Mesothelial cell of epicardium (in vitro differentiated cells): ENCODE measurements at places on chromosomes 16 and 17. TPM values are rescaled to one million over a fixed set of nuclear protein-coding genes. Genes with fewer than 3 reads are reported as not detected.

DNA sequence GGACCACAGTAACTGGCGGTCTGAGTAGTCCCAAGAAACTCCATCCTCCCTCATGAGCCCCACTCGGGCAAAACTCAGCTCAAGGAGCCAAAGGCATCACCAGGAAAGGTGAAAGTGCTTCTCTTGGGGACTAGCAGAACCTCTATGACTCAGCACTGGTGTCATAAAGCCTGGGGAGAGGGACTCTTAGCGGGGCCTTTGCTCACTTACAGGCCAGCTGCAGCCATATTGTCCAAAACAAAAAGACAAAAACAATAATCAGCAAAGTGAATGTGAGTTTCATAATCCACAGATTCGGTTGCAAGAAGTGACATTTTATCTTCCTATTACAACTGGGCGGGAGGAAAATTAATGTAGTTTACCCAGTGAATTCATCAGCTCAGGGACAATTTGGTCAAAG lies at the start of gene TEKT5:
TSS of gene TEKT5 (minus strand) at position 101 of the 400 bp plus-strand sequence. CDS start at position 44, 57 bp downstream.
- no peak for DNase-seq

The ZFHX3 gene
- total RNA-seq = 63.8 to 68.1 TPM (median 67.1 TPM) in 3 replicates

DNA sequence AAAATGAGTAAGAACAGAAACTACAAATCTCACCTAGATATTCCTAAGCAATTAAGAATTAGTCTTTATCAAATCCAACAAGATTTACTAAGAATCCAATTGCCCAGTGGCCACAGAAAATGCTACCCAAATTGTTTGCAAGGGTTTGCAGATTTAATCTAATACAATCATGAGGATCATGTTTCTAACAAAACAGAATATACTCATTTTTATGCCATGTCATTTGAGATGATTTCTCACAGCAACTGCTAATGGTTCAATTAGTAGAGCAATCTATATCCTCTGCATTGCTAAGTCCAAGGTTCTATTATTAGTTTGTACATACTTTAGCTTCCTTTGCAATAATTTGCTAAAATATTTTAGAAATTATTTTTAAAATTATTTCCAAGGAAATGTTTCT lies 41.2 kb downstream of the HELZ start:
- DNase-seq = no peak

DNA sequence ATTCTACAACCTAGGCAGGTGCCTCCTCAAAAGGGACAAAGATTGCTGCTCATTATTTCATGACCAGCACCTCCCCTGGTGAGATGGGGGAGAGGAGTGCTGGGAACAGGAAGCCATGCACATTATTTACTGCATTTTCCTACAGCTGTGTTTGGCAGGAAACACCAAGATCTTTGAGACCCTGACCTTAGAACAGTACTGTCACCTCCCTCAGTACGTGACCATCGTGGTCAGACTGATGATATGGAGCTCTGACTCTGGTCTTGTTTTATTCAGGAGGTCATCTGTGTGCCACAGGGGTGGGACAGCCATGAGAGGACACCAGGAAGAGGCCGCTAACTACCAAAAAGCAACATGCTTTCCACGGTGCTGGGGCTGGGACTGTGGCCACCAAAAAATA lies 37.4 kb downstream of the USP22 start:
- DNase-seq = no peak
